Naive thymus-derived CD8-positive, alpha-beta T cell (primary cell): ENCODE measurements at places on chromosomes 7 and 10. TPM values are rescaled to one million over a fixed set of nuclear protein-coding genes. Genes with fewer than 3 reads are reported as not detected.

Gene ZWINT
- polyA plus RNA-seq = 6.4 TPM

DNA sequence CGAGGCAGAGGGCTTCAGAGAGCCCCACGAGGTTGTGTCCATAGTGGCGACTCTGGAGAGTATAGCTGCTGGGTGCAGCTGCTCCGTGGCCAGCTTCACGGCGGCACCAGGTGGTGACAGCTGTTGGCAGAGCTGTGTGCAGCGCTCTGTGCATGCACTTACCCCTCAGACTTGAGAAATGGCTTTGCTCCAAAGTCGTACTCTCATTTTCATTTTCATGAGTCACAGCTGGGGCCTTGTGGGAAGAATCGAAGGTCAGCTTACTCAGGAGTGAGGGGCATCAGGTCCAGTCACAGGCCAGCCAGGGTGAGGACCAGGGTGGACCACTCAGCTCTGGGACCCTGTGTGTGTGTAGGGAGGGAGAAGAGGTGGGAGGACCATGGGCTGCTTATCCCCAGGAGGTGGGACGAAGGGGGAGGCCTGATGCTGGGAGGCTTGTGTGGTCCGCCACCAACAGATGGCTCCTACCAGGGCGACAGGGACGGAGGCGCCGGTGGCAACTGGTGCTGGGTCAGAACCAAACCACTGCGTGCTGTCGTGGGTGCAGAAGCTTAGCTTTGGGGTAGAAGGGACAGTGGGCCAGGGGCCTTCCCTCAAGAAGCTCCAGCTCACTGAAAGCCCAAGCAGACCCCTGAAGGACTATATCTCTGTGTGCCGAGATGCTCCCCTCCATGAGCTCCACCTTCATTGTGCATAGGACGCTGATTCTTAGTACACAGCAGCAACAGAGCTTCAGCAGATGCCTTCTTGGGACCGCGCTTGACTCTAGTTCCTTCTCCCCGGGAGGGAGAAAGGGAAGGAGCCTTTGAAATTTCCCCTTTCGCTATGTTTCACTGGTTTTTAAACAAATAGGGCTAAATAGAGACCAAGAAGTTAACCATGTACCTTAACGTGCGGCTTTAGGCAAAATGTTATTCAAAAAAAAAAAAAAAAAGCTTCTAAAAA, 225.0 kb downstream of the CELF2 start:
- H3K27me3 ChIP-seq = no peaks in the 10 kb centered on the region
- peaks cover 30% of the 10 kb centered on the region for H3K4me1 ChIP-seq
- no peak overlapping the region for H3K27ac ChIP-seq
- peak overlapping the region; percentile 63 for H3K4me3 ChIP-seq
- peaks cover 5% of the 10 kb centered on the region for H3K36me3 ChIP-seq

- no peaks in the 10 kb centered on the region for H3K36me3 ChIP-seq
- DNase-seq = no peak
- peak within 1 kb of the TSS; percentile 79 for H3K4me3 ChIP-seq
- peak within 1 kb of the TSS; percentile 92 for H3K27ac ChIP-seq
- H3K27me3 ChIP-seq = peaks cover 79% of the 10 kb centered on the region
- H3K4me1 ChIP-seq = peaks cover 73% of the 10 kb centered on the region
Measured at GRCh38 chr7:27156508-27156898, at the start of gene HOXA7. TSS of gene HOXA7 (minus strand) at chr7:27156675. CDS start at chr7:27156545, 130 bp downstream.

- no peaks in the 10 kb centered on the region for H3K4me1 ChIP-seq
- DNase-seq = no peak
- H3K4me3 ChIP-seq = no peak overlapping the region
- H3K36me3 ChIP-seq = no peaks in the 10 kb centered on the region
- no peak overlapping the region for H3K27ac ChIP-seq
- peaks cover 6% of the 10 kb centered on the region for H3K27me3 ChIP-seq
Measured at GRCh38 chr7:13992596-13992964, 3.1 kb upstream of the ETV1 start.

DNA sequence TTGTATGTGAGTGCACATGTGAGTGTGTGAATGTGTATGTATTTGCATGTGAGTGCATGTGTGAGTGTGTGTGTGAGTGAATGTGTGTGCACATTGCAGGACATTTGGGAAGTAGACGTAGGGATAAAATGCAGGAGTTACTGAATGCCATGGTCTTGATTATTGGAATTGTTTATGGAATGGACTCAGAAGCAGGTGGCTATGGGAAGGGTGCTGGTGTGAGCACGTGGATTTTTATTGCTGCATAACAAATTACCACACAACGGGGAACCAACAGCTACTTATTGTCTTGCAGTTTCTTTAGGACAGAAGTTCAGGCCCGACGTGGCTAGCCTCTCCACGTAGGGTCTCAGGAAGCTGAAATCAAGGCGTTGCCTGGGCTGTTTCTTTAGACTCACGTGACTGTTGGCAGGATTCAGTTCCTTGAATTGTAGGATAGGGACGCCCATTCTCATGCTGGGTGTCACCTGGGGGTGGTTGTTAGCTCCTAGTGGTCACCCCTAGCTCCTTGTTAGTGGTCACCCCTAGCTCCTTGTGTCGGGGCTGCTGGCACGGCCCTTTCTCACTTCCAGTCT, 48.3 kb upstream of the ZNF32 start:
- H3K4me1 ChIP-seq = no peaks in the 10 kb centered on the region
- no peak for DNase-seq
- no peaks in the 10 kb centered on the region for H3K36me3 ChIP-seq
- peaks cover 28% of the 10 kb centered on the region for H3K27me3 ChIP-seq
- no peak overlapping the region for H3K4me3 ChIP-seq

Gene IRF5
- polyA plus RNA-seq = 0.20 TPM

DNA sequence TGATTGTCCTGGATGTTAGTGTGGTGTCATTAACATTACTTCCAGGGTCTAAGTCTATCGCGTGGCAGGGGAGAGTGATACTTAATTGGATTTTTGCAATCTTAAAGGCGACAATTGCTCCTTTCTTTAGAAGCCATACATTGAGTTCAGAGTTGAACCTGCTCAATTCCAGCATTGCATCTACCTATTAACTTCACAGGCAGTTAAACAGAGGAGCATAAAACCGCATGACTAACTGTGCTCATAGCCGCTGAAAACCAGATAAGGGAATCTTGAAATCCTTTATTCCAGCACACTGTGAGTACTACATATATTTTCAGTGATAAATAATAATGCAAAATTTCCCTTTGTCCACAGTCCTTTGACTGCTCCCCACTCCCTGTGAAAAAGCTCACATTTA, 255.3 kb downstream of the STK31 start:
- H3K4me1 ChIP-seq = no peaks in the 10 kb centered on the region
- no peak for DNase-seq
- H3K4me3 ChIP-seq = no peak overlapping the region

DNA sequence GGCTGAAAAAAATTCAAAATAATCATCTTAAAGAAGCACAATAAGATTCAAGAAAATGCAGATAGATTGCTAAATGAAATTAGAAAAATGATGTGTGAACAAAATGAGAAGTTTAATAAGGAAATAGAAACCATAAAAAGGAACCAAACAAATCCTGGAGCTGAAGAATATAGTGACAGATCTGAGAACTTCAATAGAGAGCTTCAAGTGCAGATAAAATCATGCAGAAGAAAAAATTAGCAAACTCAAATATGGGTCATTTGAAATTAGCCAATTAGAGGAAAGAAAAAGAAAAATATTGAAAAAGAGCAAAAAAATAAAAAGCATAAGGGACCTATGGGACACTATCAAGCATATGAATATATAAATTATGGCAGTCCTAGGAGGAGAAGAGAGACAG, 720.1 kb downstream of the PARD3 start:
- peaks cover 22% of the 10 kb centered on the region for H3K36me3 ChIP-seq
- H3K27ac ChIP-seq = no peak overlapping the region
- H3K4me1 ChIP-seq = no peaks in the 10 kb centered on the region
- no peak for DNase-seq
- H3K4me3 ChIP-seq = no peak overlapping the region
- no peaks in the 10 kb centered on the region for H3K27me3 ChIP-seq

GRCh38 chr10:112343056-112343806, 30.7 kb upstream of the ACSL5 start:
- no peak overlapping the region for H3K27ac ChIP-seq
- peaks cover 2% of the 10 kb centered on the region for H3K4me1 ChIP-seq
- H3K4me3 ChIP-seq = no peak overlapping the region
- H3K36me3 ChIP-seq = no peaks in the 10 kb centered on the region
- no peaks in the 10 kb centered on the region for H3K27me3 ChIP-seq

GRCh38 chr10:63719226-63719856, 198.1 kb downstream of the REEP3 start:
- H3K36me3 ChIP-seq = no peaks in the 10 kb centered on the region
- no peak overlapping the region for H3K4me3 ChIP-seq
- H3K4me1 ChIP-seq = peaks cover 2% of the 10 kb centered on the region
- no peak overlapping the region for H3K27ac ChIP-seq
- no peak for DNase-seq

- no peak overlapping the region for H3K27ac ChIP-seq
- peaks cover 2% of the 10 kb centered on the region for H3K4me1 ChIP-seq
- no peaks in the 10 kb centered on the region for H3K27me3 ChIP-seq
Measured at GRCh38 chr7:135178364-135178763, 7.9 kb upstream of the CYREN start.

DNA sequence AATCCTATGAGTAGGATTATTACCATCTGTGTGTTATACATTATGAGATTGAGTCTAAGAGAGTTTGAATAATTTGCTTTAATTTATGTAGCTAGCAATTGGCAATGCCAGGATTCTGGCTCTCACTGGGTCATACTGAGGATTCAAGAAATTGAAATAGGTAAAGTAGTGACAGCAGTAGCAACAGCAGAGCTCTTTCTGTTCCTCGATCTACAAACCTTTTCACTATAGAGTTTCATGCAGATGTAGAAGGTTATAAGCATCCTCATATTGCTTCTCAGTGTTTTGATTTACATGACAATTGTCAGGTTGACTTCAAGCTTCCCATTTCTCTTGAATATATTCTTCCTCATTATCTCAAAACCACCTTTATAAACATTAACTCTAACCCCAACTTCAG, 294.1 kb upstream of the CSTF2T start:
- H3K4me1 ChIP-seq = no peaks in the 10 kb centered on the region
- DNase-seq = no peak
- no peaks in the 10 kb centered on the region for H3K36me3 ChIP-seq

Gene CYP2C18
- not detected for polyA plus RNA-seq

- H3K4me3 ChIP-seq = no peak overlapping the region
- DNase-seq = peak; percentile 17
- peaks cover 8% of the 10 kb centered on the region for H3K27me3 ChIP-seq
- no peak overlapping the region for H3K27ac ChIP-seq
- no peaks in the 10 kb centered on the region for H3K4me1 ChIP-seq
Measured at GRCh38 chr10:51001587-51001986, 72.7 kb upstream of the PRKG1 start.

DNA sequence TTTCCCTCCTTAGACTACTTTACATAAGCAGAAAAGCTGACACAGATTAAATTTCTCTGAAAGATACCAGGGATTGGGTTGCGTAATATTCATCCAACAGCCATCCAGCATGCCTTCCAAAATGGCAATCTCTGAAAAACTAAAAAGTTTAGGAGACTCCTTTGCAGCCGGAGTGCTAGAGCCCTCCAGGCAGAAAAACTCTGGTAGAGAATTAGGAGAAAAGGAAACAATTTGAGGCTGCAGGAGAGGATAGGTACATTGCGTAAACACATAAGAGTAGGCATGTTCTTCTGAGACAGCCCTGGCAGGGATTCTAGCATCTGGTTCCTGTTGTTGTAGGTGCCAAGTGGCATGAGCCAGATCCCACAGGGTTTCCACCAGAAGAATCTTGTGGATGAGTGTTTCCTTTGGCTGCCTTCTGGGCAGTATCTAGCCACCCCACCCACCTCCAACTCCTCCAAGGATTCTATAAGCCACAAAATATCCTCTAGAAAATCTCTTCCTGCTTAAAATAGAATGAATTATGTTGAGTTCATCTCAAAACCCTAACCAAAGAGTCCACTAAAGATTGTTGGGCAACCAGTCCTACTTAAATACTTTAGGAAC, 402.4 kb downstream of the HGF start:
- H3K27me3 ChIP-seq = no peaks in the 10 kb centered on the region
- DNase-seq = no peak
- no peaks in the 10 kb centered on the region for H3K36me3 ChIP-seq
- no peaks in the 10 kb centered on the region for H3K4me1 ChIP-seq

DNA sequence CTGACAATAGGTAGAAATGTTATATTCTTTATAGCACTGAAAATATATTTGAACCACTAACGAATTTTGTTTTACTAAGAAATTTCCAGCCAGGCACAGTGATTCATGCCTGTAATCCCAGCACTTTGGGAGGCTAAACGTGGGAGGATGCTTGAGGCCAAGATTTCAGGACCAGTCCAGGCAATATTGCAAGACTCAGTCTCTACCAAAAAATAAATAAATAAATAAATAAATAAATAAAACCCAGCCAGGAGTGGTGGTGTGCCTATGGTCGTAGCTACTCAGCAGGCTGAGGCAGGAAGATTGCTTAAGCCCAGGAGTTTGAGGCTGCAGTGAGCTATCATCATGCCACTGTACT, 39.8 kb downstream of the PIP4K2A start:
- no peaks in the 10 kb centered on the region for H3K27me3 ChIP-seq
- peaks cover 96% of the 10 kb centered on the region for H3K4me1 ChIP-seq
- peaks cover 3% of the 10 kb centered on the region for H3K36me3 ChIP-seq

- no peaks in the 10 kb centered on the region for H3K27me3 ChIP-seq
- H3K4me3 ChIP-seq = no peak overlapping the region
- no peak for DNase-seq
- no peaks in the 10 kb centered on the region for H3K4me1 ChIP-seq
Measured at GRCh38 chr7:134186801-134187200, 59.7 kb downstream of the LRGUK start.

DNA sequence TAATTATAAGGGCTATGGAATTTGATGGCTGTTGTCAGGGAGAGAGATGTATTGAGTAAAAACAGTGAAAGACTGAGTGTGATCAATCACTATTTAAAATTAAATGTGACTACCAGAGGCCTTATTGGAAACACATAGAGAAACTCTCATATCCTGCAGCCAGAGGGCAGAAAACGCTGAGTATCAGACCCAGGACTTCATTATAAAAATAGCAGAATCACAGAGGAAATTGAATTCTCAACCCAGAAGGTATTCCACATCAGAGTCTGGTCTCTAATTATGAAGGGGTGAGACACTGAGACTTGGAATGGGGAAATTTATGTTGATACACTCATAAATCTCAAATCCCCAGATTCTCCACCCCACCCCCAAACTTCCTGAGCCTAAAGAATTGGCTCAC, 69.5 kb upstream of the IL6 start:
- DNase-seq = peak; percentile 6
- H3K27ac ChIP-seq = no peak overlapping the region
- no peaks in the 10 kb centered on the region for H3K36me3 ChIP-seq
- peaks cover 7% of the 10 kb centered on the region for H3K27me3 ChIP-seq
- peaks cover 5% of the 10 kb centered on the region for H3K4me1 ChIP-seq

Gene EBLN1
- not detected for polyA plus RNA-seq
